ENCODE measurements at places on chromosomes 4 and X.
A peak's percentile ranks its signal among the peaks of the same experiment; 100 is the strongest.

DNA sequence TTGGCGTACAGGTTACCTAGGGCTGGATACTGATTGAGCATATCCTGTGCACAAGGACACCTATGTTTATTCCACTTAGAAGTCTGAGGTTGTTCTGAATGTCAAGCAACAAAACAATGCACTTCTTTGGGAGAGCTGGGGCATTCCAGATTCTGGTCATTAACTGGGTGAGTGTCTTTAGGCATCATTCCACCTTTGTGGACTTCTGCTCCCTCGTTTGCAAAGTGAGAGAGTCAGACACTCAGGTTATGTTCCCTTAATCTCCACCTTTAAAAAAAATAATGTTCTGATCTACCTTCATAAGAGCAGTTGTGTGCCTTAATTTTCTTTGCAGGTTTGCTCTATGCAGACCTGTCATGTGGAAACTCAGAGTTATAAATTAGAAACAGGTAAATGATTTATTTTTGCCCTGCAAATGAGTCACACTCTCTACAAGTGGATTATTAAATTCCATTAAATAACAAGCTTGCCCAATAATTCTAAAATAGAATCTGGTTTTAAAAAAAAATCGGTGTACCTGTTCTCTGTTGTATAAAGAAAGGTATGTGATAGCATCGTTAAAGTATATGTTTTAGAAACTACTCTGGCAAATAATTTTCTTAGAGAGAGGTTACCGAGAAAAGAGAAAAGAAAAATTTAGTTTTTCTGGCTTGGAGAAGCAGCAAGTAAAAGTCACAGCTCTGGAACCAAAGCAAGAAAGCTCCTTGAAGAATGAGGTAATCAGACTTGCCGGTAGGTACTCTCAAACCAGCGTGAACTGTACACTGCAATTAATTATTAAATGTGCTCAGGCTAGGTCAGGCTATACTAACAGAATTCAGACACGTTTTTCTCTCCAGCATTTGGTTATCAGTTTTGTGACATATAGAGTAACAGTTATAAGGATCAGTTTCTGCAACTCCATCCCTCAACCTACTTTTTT is 93.2 kb downstream of the SORBS2 start:
- no peak for DNase-seq

- DNase-seq: peak; percentile 29
Measured at GRCh38 chrX:30620980-30621618, 32.1 kb upstream of the GK start.

DNA sequence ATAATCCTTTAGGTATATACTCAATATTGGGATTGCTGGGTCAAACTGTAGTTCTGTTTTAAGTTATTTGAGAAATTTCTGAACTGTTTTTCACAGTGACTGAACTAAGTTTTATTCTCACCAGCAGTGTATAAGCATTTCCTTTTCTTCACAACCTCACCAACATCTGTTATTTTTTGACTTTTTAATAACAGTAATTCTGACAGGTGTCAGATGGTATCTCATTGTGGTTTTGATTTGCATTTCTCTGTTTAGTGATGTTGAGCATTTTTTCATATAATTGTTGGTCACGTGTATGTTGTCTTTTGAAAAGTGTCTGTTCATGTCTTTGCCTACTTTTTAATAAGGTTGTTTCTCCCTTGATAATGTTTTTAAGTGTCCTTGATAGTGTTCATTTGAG is 112.6 kb downstream of the LINC00632 start:
- DNase-seq: no peak

DNA sequence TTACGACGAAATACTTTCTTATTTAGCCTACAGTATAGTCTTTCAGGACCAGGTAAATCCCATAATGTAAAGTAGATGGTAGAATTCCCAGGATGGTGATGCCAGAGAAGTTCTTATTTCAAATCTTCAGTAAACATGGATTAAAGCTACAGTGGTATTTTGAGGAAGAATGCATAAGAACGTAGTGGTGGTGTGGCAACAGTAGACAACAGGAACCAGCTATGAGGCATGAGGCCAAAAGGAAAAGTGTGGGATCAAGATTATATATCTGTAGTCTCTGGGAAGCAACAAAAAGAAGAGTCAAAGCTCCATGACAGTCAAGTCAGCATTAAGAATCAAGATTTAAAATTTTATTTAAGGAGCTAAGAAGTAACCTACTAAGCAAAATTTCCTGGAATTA is 60.2 kb downstream of the METTL14 start:
- no peak for DNase-seq

- DNase-seq: no peak
Measured at GRCh38 chr4:7020290-7020689, 22.9 kb upstream of the TADA2B start.

GRCh38 chr4:91099666-91100065 is 972.5 kb downstream of the CCSER1 start:
- no peak for DNase-seq

DNA sequence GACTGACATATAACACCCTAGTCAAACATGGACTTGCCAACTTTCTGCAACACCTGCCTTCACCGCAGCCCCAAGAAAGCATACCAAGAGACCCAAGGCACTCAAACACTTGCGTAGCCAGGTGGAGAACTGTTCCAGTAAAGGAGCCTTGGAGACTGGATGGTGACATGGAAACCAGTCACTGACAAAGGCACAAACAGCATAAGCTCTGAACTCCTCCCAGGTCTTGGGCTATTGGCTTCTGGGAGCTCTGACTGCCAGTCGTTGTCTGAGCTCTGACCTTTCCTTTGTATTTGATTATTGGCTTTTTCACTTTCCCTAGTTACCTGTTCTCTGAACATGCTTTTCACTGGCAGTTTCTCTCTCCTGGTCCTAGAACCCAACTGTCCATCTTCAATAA is 38.3 kb downstream of the ARAP2 start:
- no peak for DNase-seq

DNA sequence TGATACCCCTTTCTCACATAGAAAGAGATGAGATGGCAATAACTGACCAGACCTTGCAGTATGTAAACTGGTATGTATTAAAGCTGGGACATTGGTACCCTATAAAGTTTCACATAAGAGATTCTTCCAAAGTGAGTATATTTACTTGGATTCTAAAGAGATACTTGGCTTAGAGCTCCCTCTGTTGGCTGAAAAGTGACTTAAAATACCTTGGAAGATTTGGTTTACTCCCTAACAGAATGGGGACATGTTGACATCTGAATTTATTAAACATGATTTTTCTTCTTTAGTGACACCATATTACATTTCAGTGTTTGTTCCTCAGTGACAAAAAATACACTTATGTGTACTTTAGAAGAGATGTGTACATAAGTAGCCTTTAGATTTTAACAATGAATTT is 47.9 kb upstream of the RGN start:
- no peak for DNase-seq

DNA sequence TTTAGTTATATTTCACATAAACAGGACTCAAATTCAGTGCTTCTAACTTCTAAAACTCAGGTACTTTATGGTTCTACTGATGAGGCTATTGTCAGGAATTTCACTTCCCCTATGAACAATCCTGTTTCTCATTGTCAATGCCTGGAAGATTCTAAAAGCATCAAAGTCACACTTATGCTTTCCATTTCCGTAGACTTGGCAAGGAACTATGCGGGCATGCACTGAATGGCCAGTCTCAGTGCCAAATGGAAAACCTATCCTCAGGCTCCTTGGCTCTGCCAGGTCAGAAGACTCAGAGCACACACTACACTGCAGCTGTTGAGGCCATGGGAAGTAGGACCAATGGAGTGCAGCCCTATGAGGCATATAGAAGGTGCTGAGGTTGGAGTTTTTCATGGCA is 97.0 kb upstream of the PTPN13 start:
- DNase-seq: no peak

GRCh38 chrX:123487236-123487635 is 245.6 kb downstream of the THOC2 start:
- DNase-seq: no peak

DNA sequence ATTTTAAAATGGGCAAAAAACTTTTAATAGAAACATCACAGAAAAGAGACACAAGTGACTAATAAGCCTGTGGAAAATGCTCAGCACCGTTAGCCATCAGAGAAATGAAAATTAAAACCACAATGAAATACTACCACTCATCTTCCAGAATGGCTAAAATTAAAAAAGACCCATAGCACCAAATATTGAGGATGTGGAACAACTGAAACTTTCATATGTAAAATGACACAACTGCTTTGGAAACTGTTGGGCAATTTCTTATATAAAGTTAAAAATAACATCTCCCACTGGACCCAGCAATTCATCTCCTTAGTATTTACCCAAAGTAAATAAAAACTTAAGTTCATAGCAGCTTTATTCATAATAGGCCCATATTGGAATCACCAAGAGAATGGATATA is 94.2 kb downstream of the TENM3 start:
- no peak for DNase-seq

- DNase-seq: no peak
Measured at GRCh38 chrX:56796641-56797395, 67.8 kb downstream of the NBDY start.

DNA sequence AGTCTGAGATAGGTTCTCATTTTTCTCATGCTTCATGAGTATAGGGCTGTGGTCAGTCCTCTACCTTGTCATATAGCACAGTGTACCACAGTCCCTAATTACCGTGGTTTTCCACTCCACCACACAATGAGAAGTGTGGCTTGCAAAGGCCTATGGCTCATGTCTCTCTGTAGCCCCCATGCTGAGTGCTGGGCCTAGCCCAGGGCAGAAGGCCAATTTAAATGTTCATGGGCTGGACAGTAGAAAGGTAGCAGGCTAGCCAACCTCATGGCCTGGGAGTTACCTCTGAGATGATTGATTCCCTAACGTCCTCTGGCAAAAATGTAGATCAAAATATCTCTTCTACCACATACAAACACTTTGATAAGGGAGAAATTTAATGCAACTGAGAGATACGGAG is 222.5 kb downstream of the AFF2 start:
- no peak for DNase-seq

GRCh38 chrX:152537373-152537772 is 86.3 kb upstream of the GABRA3 start:
- DNase-seq: no peak

DNA sequence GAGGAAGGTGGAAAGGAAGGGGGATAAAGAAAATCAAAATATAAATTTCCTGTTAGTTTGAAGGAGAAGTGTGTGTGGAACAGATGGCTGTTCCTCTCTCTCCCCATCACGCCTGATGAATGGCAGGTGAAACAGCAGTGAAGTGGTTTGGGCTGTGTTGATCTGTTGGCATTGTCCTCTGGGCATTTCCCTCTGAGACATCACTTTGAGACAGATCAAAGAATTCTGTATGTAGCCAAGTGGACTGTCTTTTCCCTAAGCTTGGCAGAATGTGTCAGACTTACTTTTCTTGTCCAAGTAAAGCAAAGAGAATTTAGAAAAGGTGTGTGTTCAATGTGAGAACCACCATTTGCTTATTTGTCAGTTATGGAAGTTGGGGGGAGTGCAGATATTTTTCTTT is 47.5 kb downstream of the SEPTIN11 start:
- no peak for DNase-seq
